Stimulated activated CD4-positive, alpha-beta T cell treated with anti-CD3 and anti-CD28 coated beads, Interleukin-1b, Interleukin-23, amount 100 ng/mL, for 48 hours (primary cell): ENCODE measurements at places on chromosomes 12 and 14.

DNA sequence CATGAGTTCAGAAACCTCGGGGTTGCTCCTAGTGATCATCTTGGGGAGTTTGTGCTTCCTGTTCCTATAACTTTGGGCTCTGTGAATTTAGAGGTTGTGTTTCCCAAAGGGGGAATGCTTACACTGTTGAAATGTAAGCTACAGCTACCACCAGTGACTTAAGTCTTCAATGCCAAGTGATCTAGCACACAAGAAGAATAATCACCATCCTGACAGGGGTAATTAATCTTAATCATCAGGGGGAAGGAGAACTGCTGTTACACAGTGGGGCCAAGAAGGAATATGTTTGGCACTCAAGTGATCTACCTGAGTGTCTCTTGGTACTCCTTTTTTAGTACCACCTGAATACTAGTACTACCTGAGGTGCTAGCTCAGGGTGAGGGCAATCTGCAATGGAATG is 34.9 kb upstream of the RNU6-7 start:
- no peak for DNase-seq

- no peak for DNase-seq
Measured at GRCh38 chr12:12331896-12332295, 18.1 kb downstream of the MANSC1 start.

DNA sequence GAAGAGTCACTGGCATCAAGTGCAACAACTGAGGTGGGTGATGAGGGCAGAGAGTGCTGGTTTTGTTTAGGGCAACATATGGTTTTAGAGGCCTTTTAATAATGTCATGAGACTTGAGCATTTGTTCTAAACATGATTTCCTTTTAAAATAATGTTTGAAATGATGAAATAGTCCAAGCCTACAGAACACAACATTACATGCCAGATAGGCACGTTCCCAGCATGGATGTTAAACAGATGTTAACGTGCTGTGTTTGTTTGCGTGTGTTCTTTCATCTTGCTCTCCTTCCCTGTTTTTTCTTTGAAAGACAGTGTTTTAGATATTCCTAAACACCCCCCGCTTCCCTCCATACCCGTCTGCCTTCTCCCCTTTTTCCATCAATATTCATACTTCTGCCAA is 82.3 kb downstream of the RGS6 start:
- no peak for DNase-seq

- peak; percentile 54 for DNase-seq
Measured at GRCh38 chr14:22850944-22851764, 14.8 kb downstream of the MMP14 start.

DNA sequence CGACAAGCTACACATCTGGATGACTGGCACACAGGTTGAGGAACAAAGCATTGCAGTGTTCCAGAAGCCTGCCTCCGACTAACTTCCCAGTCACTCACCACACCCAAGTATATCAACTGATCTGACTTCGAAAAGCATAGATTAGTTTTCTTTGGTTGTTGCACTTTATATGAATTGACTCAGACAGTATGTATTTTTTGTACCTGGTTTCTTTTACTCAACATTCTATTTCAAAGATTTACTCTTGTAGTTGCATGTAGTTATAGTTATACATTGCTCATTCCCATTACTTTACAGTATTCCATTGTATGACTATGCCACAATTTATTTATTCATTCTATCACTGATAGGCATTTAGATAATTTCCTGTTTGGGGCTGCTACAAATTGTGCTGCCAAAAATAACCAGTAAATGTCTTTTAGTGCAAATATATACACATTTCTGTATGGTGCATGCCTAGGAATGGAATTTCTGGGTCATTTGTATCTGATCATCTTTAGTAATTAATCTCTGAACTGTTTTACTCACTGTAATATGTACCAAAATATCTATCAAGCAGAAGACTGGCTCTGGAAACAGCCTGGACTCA is 17.8 kb downstream of the PLCZ1 start:
- no peak for DNase-seq

DNA sequence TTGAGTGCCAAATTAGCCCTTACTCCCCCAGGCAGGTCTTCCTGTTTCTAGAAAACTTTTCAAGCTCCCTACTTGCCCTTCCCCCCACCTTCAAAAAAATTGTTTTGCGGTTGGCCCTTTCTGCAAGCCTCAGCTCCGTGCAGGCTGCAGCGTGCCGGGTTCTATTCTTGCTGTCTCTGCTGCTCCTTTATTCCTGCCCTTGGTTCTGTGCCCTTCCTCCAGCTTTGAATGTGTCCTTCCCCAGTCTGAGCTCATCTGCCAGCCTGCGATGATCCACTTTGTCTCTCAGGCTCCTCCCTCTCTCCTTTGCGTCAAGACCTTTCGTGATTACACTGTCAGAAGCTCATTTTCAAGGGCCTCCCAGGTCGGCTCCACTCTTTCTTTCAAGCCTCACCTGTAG is 98.6 kb downstream of the IRF2BPL start:
- DNase-seq, result peak; percentile 61

- no peak for DNase-seq
Measured at GRCh38 chr12:64983771-64984278, 137.3 kb downstream of the WIF1 start.

DNA sequence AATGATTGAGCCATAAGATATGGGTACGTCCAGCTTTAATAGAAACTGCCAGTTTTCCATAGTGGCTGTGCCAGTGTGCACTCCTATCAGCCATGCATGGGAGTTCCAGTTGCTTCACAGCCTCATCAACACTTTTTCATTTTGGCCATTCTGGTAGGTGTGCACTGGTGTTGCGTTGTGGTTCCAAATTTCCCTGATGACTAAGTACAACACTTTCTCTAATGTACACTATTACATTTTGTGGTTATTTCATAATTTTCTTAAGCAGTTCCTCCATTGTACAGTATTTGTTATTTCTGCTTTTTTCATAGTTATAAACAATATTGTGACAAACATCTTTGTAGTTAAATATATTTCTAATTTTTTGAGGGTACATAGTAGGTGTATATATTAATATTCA is 21.5 kb upstream of the OAS1 start:
- no peak for DNase-seq

GRCh38 chr12:96233168-96233567 is 39.0 kb downstream of the ELK3 start:
- no peak for DNase-seq

GRCh38 chr12:81245458-81245857 is 167.6 kb downstream of the ACSS3 start:
- DNase-seq, result no peak

- no peak for DNase-seq
Measured at GRCh38 chr12:64147011-64147631, 75.0 kb downstream of the KICS2 start.

DNA sequence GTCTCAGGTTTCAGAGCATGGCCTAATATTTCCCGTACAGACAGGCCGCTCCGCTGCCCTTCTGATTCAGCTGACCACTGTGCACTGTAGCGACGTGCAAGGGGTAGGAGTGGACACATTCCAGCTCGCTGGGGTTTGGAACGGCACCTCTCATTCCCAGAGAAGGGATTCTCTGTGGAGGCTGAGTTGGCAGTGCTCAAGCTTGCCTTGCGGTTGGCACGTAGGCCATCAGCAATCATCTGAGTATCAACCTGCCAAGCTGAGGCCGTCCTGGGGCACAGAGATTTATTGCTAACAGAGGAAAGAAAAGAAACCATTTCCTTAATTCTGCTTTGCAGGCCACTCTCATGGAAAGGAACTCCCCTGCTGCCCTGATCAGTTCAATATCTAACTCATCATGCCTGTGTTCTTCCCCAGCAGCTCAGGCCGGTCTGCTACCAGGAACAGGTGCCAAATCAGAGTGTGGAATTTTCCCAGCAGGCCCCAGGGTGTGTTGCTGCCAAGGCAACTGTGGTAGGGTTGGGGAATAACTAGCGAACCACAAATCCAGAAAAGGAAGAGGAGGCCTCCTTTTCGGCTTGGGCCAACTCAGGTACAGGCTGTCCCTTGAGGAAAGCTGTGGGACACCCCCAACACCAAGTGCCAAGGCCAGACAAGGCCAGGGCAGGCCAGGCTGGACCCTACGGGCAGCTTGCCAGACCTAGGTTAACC is 92.5 kb downstream of the SSPN start:
- no peak for DNase-seq

DNA sequence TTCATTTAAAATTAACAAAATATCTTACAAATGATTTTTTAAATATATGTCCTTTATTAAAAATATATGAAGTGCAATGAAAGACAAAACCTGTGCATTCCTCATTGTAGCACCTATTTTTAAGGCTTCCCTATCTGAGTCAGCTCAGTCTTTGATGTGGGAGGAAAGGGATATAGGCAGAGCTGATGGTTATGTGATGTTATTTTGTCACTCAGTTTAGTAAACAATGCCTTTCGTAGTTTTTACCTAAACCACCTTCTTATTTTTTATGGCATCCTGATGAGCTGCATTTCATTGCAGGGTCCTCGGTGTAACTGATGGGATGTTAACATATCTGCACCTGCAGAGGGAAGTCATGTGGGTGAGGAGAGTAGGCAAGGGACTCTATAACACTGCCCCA is 58.9 kb upstream of the FRMD6 start:
- no peak for DNase-seq

- peak; percentile 86 for DNase-seq
Measured at GRCh38 chr14:92651106-92651757, 97.2 kb downstream of the LGMN start.

DNA sequence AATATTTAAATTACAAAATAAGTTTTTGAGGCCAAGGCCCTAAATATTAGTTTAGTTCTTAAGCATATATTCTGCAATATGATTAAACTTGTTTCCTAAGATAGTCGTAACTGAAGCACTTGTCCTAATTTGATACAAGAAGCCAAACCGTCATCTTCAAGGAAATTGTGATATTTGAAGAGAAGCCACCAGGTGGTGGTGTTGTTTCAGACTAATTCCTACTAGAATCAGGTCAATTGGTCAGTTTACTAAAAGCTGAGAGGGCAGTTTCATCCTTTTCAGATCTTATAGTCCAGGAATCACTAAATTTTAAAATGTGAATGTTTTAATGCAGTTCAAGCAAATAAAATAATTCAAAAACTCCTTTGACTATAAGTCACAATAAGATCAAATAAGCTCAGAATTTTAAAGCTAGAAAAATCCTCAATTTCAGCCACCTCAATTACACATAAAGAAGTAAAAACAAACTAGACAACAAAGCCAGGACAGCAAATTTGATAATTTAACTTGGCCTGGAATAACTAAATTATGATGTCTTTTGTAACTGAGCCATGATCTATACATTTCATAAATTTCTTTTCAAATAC is 7.1 kb upstream of the ARL1 start:
- no peak for DNase-seq

- no peak for DNase-seq
Measured at GRCh38 chr12:106582249-106582591, 584 bp upstream of the RFX4 start.

DNA sequence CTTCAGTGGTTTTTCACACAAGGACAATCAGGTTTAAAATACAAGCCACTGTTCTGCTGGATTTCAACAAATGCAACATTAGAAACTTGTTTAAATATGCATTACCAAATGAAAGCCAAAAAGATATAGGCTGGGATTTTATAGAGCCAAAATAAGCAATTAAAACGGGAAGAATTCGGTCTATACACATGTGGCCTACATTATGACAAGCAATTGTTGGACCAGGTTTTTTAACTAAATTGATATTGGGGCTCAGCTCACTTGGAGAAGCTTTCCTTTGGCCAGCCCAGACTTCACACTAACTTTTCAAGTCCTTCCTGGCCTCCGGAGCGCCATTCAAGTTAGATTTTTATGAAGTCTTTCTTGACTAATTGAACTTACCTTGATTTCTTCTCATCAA is 16.9 kb upstream of the PDE3A start:
- no peak for DNase-seq

GRCh38 chr14:45089813-45090212 is 5.9 kb downstream of the PRPF39 start:
- peak; percentile 8 for DNase-seq

- DNase-seq, result no peak
Measured at GRCh38 chr12:125120566-125120965, 55.3 kb downstream of the AACS start.

DNA sequence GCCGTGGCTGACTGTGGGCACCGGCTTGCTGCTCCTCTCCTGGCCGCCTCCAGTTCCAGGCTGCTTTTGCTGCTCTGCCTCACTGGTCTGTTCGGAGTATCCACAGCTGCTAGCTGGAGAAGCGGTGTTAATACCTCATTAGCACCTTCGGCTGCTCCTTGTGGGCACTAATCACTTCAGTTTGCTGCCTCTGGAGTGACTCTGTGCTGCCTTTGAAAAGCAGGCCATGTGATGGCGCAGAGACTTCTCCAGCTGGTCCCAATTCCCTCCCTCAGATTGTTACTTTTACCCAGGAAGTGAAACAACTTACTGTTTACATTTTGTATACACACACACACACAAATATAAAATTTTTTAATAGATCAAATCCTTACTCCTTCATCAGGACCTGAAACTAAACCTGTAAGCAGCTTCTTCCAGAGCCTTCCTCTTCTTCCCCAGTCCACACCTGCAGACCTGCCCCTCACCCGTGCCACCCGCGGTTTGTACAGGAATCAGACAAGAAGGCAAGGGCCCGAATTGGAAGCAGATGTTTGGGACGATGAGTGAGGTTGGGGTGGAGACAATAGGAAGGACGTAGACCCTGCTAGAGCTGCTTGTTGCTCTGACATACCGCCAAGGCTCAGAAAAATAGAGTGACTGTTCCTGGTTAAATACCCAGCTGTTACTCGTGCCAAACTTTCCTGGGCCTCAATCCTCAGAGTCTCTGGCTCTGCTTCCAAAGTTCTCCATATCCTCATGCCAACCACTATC is 41.5 kb upstream of the LTBP2 start:
- DNase-seq, result no peak
